ENCODE measurements at places on chromosomes 6 and 20.

- DNase-seq, result no peak
Observed at GRCh38 chr6:12132351-12133222, 120.5 kb downstream of the HIVEP1 start.

GRCh38 chr6:151325075-151326050 is 66.0 kb downstream of the ZBTB2 start:
- no peak for DNase-seq

DNA sequence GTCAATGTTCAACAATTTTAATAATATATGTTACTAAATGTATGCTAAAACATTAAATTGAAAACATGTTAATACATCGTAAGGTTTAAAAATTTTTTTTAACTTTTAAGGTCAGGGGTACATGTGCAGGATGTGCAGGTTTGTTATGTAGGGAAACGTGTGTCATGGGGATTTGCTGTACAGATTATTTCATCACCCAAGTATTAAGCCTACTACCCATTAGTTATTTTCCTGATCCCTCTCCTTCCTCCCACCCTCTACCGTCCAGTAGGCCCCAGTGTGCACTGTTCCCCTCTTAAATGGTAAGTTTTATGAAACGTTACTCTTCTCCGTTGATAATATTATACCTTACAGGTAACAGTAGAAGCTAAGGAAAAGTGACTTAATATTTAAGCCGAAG is 15.8 kb downstream of the PDE7B start:
- DNase-seq, result peak; percentile 35

DNA sequence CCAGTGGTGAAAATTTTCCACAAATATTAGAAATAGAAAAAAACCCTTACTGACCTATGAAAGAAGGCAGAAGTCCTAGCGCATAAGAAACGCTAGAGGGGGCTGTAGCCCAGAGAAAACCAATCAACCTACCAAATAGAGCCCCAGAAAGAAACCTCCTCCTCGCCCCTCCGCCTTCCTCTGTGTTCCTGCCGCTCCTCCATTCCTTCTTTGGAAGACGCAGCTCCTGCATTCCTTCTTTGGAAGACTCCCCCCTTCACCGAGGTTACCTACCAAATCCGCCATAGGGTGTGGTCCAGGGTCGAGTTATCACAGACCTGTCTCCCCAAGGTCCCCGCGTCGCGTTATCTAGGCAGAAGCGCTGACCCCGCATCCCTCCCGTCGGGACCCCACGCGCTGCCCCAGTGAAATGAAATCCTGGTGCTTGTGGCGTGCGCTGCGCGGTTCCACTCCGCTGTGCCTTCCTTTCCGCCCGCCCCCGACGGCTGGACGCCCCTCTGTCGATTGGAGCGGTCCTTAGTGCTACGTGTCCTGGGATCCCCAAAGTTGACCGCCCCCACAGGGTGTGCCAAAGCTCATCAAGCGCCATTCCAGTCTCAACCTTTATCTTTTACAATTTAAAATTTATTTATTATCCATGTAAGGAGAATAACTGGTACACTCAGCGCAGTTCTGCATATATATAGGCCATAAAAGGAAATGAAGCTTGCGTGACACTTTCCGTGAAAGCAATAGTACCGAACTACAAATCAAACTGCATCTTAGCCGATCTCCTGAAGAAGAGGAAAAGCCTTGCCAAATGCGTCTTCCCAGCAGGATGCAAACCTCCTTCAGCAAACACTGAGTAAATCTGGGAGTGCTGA is 13.0 kb downstream of the RPP21 start:
- DNase-seq, result peak; percentile 94

GRCh38 chr20:62545271-62545670 is 69.5 kb upstream of the GATA5 start:
- DNase-seq, result no peak

DNA sequence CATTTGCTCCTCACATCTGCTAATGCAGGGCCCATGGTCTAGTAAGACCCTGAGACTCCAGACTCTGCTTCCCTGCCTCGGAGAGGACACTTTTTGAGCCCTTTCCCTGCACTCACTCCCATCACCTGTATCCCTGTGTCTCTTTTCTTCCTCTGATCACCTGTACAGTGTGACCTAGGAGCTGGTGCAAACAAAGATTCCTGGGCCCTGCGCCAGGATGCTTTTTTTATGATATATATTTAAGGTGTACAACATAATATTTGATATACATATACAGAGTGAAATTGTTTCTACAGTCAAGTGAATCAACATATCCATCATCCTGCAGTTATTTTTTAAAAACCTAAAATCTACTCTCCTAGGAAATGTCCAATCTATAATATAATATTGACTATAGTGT is 355.4 kb downstream of the MAFB start:
- no peak for DNase-seq

DNA sequence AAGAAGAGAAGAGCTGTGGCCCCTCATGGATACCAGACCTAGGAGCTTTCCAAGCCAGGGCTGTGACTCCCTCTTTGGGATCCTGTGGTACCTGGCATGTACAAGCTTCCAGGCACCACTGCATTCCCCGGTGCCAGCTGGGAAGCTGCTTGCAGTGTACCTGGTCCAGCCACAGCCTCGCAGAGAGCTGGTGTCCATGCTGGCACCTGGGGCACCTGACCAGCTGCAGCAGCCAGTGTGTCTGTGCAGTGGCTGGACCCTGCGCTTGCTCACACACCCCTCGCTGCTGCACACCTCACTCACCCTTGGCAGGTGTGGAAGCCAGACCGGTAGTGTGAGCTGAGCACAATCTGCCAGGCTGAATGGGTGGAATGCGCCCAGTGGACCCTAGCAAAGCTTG is 190.9 kb upstream of the MAN1A1 start:
- no peak for DNase-seq

DNA sequence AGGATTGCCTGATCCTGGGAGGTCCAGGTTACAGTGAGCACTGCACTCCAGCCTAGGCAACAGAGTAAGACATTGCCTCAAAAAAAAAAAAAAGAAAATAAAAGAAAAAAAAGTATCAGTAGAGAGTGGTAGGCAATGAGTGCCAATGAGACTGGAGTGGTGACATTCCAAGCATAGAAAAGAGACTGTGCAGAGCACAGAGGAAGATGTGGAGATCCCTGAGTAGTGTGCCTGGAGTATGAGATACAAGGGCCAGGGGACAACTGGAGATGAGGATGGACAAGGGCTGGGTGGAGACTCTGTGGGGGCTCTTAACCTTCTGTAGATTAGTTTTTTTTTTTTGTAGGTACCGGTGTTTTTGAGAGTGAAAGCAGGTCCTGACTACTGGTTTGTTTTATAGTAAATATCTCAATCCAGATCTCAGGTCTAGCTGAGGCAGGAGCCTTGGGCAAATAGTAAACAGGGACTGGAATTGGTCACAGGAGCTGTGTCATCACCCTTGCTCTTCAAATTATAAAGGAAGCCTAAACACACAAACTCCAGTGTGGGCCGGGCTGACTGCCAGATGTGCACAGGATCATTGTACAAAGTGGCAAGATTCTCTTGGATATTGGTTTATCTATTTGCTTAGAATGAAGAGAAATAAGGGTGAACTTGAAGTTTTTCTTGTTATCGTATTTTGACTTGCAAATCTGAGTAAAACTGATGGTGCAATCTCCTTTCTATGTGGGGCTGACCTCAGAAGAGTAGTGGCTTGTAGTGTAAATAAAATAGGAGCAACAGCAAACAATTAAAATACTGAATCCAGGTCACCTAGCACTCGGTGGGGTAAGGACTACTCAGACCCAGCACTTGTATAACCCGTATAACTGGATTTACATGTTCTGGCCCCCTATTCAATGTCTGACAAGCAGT is 144.9 kb downstream of the SOX4 start:
- no peak for DNase-seq

DNA sequence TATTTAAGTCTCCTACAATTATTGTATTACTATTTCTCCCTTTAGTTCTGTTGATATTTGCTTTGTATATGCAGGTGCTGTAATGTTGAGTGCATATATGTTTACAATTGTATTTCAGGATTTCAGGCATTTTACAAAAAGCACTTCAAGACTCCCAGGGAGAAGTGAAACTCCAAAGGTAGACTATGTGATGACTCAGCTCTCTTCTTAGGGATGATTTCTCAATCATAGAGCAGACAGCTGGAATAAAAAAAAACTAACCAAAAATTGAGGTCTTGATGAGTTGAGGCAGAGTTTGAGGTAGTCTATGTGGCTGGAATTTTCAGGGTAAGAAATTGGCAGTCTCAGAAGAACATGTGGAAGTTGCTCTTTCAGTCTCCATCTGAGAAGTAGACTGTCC is 786.1 kb downstream of the TFAP2A start:
- DNase-seq, result no peak

GRCh38 chr6:157021993-157022740 is 245.0 kb downstream of the ARID1B start:
- DNase-seq, result peak; percentile 93
